ENCODE measurements at places on chromosomes 2 and 18.
A peak's percentile ranks its signal among the peaks of the same experiment; 100 is the strongest.

- DNase-seq = no peak
Measured at GRCh38 chr2:45439788-45440773, 171.0 kb downstream of the SRBD1 start.

- DNase-seq = no peak
Measured at GRCh38 chr2:184685999-184686841, 87.9 kb downstream of the ZNF804A start.

GRCh38 chr2:82814146-82814545, 1644.9 kb downstream of the SUCLG1 start:
- DNase-seq = no peak

DNA sequence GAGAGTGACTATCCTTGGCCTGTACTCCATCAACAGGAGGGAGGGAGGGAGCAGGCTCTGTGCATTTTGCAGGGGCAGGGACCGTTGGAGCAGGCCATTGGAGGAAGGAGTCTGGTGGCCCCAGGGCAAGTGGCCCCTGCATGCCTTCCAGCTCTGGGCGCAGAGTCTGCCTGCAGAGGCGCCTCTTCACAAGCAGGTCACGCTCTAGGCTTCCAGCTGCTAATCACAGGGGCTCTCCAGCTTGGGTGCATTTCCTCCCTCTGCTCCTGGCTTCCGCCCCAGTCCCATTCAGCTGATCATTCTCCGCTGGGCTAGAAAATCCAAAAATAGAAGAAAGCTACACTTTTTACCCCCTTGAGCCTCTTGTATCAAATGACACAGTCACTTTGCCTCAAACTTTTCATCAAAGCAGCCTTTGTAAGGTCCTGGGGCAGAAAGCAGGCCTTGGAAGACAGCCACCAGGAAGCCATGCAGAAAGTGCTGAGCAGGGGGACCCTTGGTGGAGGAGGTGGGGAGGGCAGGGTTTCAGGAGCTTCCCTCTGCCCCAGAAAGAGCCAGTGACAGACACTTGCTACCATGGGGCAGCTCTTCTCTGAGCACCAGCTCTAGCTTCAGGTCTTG, 11.3 kb downstream of the TMEM247 start:
- peak; percentile 87 for DNase-seq

GRCh38 chr2:233832414-233832813, 21.9 kb downstream of the HJURP start:
- no peak for DNase-seq
